ENCODE measurements at places on chromosomes 3 and 15. TPM values are rescaled to one million over a fixed set of nuclear protein-coding genes. Genes with fewer than 3 reads are reported as not detected.
A peak's percentile ranks its signal among the peaks of the same experiment; 100 is the strongest.

The RNU5B-1 gene
- total RNA-seq: not detected

The NTRK3 gene
- total RNA-seq: 2.4 TPM

The CLRN1 gene
- not detected for total RNA-seq

The AVEN gene
- total RNA-seq: 16.1 TPM

The RTP4 gene
- total RNA-seq: not detected

The SCN5A gene
- total RNA-seq: 8.0 TPM

The FAM81A gene
- 1.0 TPM for total RNA-seq

DNA sequence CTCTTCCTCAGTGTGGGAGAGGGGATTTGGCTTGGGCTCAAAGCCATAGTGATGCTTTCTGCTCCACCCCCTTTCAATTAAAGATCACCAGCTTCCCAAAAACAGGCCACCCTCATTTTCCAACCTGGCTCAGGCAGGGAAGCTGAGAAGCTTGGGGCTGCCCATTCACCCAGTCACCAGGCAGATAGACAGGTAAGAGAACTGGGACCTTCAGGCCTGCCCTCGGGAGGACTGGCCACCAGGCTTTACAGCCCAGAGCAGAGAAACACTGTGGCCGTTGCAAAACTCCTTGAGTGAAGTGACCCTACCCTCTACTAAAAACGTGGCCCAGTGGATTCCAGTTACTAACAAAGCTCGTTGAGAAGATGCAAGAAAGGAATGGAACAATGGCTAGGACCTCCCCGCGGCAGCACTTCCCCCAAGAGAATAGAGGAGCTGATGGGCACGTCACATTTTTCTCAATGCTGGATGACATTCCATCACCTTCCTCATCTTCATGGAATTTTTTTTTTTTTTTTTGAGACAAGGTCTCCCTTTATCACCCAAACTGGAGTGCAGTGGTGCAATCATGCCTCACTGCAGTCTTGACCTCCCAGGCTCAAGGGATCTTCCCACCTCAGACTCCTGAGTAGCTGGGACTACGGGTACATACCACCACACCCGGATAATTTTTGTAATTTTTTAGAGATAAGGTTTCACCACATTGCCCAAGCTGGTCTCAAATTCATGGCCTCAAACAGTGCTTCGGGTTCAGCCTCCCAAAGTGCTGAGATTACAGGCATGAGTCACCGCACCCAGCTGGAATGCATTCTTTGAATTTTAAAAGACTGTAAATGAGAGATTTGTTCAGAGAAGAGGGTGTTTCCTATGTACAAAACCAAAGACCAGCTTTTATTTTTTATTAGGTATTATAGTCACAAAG is 37.9 kb downstream of the LIPC start:
- H3K27me3 ChIP-seq: no peaks in the 10 kb centered on the region
- no peaks in the 10 kb centered on the region for H3K4me1 ChIP-seq
- no peak overlapping the region for H3K4me3 ChIP-seq

DNA sequence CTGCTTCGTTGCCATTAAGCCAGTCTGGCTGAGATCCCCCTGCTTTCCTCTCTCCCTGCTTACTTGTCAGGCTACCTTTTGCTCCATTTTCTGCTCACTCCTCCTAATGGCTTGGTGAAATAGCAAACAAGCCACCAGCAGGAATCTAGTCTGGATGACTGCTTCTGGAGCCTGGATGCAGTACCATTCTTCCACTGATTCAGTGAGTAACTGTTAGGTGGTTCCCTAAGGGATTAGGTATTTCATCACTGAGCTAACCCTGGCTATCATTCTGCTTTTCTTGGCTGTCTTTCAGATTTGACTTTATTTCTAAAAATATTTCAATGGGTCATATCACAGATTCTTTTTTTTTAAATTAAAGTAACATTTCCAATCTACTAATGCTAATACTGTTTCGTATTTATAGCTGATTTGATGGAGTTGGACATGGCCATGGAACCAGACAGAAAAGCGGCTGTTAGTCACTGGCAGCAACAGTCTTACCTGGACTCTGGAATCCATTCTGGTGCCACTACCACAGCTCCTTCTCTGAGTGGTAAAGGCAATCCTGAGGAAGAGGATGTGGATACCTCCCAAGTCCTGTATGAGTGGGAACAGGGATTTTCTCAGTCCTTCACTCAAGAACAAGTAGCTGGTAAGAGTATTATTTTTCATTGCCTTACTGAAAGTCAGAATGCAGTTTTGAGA is 25.0 kb downstream of the CTNNB1 start:
- no peak overlapping the region for H3K27ac ChIP-seq
- H3K36me3 ChIP-seq: peaks cover 53% of the 10 kb centered on the region
- no peaks in the 10 kb centered on the region for H3K4me1 ChIP-seq

GRCh38 chr3:131901686-131902085 is 133.1 kb downstream of the CPNE4 start:
- no peaks in the 10 kb centered on the region for H3K4me1 ChIP-seq
- no peak for DNase-seq
- no peak overlapping the region for H3K4me3 ChIP-seq
- no peaks in the 10 kb centered on the region for H3K27me3 ChIP-seq

DNA sequence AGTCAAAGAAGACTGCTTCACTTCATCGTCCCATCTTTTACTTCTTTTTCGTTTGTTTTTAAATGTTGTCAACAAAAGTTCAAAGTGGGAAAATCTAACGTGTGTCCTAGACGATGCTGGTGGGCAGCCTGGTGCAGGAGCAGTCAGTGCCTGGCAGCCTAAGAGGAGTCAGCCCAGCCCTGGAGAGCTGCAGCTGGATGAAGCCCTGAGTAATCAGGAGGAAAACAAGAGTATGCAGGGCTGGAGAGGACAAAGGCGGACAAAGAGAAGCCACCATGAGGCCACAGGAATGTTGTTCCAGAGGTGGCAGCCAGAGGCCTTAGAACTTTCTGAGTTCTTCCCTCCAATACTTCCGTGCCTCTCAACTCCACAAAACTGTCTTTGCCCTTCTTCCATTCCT is 5.7 kb downstream of the ADAMTS17 start:
- no peak for DNase-seq
- H3K4me1 ChIP-seq: 0 out of 2 replicates have a peak, but pooled peaks cover 2% of the 10 kb centered on the region
- no peaks in the 10 kb centered on the region for H3K36me3 ChIP-seq
- no peak overlapping the region for H3K4me3 ChIP-seq
- H3K27me3 ChIP-seq: peaks cover 11% of the 10 kb centered on the region

GRCh38 chr3:190773948-190774347 is 88.5 kb downstream of the GMNC start:
- no peak overlapping the region for H3K4me3 ChIP-seq
- H3K27ac ChIP-seq: no peak overlapping the region
- no peaks in the 10 kb centered on the region for H3K36me3 ChIP-seq

- H3K27ac ChIP-seq: no peak overlapping the region
- H3K27me3 ChIP-seq: no peaks in the 10 kb centered on the region
Measured at GRCh38 chr15:29942143-29942542, 119.9 kb upstream of the TJP1 start.

GRCh38 chr15:60656481-60656880 is 177.5 kb upstream of the ICE2 start:
- peaks cover 8% of the 10 kb centered on the region for H3K4me1 ChIP-seq
- DNase-seq: no peak
- H3K36me3 ChIP-seq: no peaks in the 10 kb centered on the region
- no peak overlapping the region for H3K4me3 ChIP-seq

GRCh38 chr15:65060641-65061397 is 7.0 kb downstream of the RASL12 start:
- H3K4me1 ChIP-seq: no peaks in the 10 kb centered on the region
- H3K4me3 ChIP-seq: no peak overlapping the region
- no peak for DNase-seq
- no peak overlapping the region for H3K27ac ChIP-seq
- peaks cover 6% of the 10 kb centered on the region for H3K36me3 ChIP-seq

GRCh38 chr3:137835096-137835495 is 71.0 kb downstream of the SOX14 start:
- H3K36me3 ChIP-seq: no peaks in the 10 kb centered on the region
- H3K27ac ChIP-seq: no peak overlapping the region
- no peak overlapping the region for H3K4me3 ChIP-seq
- H3K27me3 ChIP-seq: no peaks in the 10 kb centered on the region
- no peak for DNase-seq

- no peaks in the 10 kb centered on the region for H3K27me3 ChIP-seq
- DNase-seq: peak; percentile 96
- no peaks in the 10 kb centered on the region for H3K4me1 ChIP-seq
- no peak overlapping the region for H3K27ac ChIP-seq
- H3K4me3 ChIP-seq: no peak overlapping the region
- H3K36me3 ChIP-seq: no peaks in the 10 kb centered on the region
Measured at GRCh38 chr3:185353823-185354614, 8.9 kb upstream of the MAP3K13 start.

- H3K27me3 ChIP-seq: no peaks in the 10 kb centered on the region
- H3K4me1 ChIP-seq: no peaks in the 10 kb centered on the region
Measured at GRCh38 chr3:101703169-101703568, 16.7 kb upstream of the RPL24 start.
